T1000 (cell line): ENCODE measurements at places on chromosomes 2 and 18.

DNA sequence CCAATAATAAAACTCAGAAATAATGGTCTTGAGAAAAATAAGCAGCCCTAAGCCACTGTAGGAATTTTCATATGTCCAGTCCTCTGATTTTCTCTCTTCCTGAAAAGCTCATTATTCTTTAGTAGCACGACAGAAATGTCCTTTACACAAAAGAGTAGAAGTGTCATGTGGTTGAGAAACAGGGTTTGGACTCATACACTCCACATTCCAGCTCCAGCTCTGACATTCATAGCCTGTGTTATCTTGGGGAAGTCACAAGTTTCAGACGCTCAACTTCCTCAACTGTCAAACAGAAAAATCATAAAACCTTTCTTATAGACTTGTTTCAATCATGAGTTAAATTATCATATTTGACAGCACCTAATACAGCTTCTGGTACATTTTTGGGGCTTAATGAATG, 511.5 kb downstream of the TNS1 start:
- DNase-seq = no peak

- DNase-seq = no peak
Measured at GRCh38 chr2:219699440-219699821, 72.0 kb downstream of the SLC4A3 start.

GRCh38 chr2:111919365-111919764, 21.0 kb downstream of the MERTK start:
- no peak for DNase-seq

DNA sequence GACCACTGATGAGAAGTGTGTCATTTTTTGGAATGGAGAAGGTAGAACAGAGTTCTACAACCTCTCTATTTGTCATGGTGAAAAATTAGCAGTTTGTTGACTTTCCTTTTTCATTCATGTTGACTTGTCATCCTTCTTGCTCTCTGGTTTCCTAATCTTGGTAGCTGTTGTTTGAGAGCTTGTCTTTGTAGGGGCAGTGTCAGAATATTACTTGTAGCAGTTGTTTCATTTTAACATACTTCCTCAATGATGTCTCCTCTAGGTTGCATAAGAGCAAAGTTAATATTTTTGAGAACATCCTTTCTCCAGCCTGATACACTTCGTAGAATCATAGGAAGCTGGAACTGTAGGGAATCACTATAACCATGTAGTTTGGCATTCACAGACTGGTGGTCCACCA, 368.2 kb upstream of the FANCL start:
- no peak for DNase-seq

- no peak for DNase-seq
Measured at GRCh38 chr18:46412916-46413315, 244.1 kb downstream of the LOXHD1 start.

DNA sequence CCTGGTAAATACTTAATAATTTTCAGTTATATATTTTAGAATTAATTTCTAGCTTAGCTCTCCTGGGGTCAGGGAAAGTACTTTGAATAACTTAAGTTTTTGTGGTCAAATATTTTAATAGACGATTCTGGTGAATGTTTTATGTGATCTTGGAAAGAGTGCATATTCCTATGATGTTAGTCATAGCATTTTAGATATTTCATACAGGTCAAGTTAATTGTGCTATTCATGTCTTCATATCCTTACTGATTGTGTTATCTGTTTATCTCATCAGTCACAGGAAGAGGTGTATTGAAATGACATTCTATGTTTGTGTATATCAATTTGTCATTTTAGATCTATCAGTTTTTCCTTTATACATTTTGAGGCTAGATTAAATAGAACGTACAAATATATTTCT, 576.2 kb downstream of the CPS1 start:
- no peak for DNase-seq

GRCh38 chr18:49381267-49381845, 79.1 kb downstream of the DYM start:
- no peak for DNase-seq

DNA sequence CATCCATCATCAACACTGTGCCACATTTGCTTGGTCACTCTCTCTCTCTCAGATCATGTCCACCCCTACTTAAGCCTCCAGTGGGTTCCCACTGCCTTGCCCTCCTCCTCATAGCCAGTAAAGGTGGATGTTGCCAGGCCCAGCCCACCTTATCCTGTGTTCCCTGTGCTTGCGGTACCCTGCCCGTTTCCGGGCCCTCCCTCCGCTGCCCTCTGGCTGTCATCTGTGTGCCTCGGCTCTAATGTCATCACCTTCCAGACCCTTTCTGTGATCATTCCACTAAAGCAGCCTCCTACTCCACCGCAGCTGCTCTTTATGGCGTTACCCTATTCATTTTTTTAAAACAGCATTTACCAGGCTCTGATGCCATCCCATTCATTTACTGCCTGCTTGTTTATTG, 305.7 kb upstream of the SKOR2 start:
- no peak for DNase-seq

GRCh38 chr18:33583901-33584300, 5.9 kb downstream of the ASXL3 start:
- DNase-seq = no peak

- DNase-seq = no peak
Measured at GRCh38 chr2:200703127-200703925, 108.4 kb upstream of the BZW1 start.

DNA sequence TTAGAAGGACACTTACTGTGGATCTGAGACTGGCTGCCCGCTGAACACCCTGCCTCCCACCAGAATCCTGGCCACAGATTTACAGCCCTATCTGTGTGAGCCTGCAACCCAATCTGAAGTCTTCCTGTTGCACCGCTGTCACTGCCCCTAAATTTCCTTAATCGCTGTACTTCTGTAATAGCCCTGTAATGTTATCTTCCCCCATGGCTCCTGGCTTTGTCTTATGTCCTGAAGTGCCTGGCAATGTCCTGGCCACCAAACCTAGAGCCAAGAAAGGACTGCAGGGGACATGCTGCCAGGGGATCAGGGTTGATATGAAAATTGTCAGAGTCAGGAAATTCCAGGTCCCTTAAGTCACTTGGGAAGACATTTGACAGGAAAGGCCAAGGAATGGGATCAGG, 52.7 kb downstream of the FHOD3 start:
- no peak for DNase-seq

- no peak for DNase-seq
Measured at GRCh38 chr2:26344581-26345282, 1.2 kb upstream of the SELENOI start.

DNA sequence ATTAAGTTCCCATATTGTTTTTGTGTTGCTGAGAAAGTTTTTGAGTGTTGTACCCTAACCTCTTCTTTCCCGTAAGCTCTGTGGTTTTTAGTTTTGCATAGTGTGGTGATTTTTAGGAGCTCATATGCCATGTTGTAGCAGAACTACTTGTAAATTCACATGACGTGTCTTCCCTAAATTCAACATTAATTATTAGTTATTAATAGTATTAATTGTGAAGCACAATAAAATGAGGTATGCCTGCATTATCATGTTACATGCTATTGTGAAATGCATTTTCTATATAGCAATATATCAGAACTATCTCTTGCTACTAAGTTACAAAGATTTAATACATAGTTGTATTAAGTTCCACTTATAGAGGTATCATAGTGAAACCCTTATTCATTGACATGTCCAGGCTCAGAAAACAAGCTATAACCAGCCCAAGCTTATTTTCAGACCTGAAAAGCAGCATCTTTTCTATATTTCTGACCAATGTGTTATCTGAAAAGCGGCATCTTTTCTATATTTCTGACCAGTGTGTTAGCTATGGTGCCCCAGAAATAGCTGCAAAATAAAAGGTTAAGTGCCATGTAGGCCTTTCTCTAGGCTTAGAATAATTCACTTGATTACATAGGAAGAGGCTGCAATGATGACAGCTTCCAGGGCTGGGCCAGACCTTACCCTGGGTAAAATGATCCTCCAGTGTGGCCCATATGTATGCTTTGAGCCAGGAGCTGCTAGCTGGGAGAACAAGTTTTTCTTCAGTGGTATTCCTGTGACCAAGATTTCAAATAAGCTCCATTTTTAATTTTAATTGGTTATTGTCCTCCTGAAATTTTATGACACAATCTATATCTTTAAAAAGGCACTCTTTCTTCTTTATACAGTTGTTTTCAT, 21.6 kb downstream of the EPAS1 start:
- no peak for DNase-seq

DNA sequence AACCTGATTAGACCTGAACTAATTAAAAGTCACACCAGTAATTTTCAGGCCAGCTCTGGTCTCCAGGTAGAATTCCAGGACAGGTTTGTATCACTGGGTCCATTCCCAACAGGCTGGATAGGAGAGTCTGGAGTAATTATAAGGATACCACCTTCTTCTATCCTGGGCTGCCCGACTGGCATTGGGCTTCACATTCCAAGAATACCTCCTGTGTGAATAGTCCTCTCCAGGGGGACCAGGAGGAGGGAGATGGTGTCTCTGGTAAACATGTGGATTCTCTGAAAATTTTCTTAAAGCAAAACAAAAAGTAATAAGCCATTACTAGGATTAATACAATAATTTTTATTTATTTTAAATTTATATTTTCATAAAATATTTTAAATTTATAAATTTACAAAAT, 17.3 kb downstream of the DUSP11 start:
- DNase-seq = no peak

- no peak for DNase-seq
Measured at GRCh38 chr18:1092228-1092627, 187.6 kb downstream of the ADCYAP1 start.

GRCh38 chr2:43941966-43942365, 53.8 kb downstream of the LRPPRC start:
- DNase-seq = no peak

DNA sequence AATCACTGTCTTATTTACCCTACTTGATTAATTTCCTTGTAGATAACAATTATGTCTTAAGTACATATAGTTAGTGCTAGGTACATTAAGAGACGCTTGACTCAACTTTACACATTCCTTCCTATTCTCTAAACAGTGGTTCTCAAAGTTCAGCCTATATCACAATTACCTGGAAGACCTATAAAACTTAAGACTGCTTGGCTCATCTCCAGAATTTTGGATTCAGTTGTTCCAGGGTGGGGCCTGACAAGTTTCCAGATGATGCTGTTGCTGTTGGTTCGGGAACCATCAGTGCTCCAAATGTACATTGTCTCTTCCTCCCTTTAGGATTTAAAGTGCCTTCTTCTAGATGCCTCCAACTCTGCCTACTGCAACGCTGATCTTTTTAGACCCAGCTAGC, 4.0 kb downstream of the PPP3R1 start:
- no peak for DNase-seq

- no peak for DNase-seq
Measured at GRCh38 chr2:236583621-236584203, 14.1 kb downstream of the ACKR3 start.
